ENCODE measurements at places on chromosomes 13 and 19.

DNA sequence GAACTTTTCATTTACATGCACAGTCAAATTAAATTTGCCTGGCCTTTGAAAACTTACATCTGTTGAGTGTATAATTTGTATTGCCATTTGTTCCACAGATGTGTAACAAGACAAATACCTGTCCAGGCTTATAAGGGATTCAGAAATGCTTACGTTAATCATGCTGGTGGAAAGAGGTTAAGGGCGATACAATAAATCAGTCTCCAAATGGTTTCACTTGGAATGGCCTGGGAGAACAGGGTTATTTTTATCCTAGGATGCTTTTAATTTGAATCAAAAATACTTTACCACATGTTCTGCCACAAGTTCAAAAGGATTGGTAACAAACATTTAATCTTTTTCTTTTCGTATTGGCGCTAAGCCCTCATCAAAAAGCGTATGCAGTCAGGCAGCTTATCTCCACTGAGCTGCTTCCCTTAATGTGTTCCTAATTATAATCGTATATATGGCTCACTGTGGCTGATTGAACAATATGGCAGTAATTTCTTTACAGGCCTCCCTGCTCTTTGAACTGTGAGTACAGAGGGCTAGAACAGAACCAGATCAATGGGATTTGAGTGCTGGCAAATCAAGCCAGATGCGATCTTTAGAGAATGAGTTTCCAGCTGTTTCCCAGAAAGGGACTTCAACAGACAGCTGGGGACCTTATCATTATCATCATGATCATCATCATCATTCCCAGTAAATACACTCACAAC, 425.7 kb downstream of the SPRY2 start:
- no peak for DNase-seq

GRCh38 chr19:40091205-40092129, 724 bp upstream of the ZNF780A start:
- DNase-seq = no peak

- no peak for DNase-seq
Measured at GRCh38 chr13:75494491-75494890, 12.5 kb upstream of the TBC1D4 start.

- no peak for DNase-seq
Measured at GRCh38 chr13:112893570-112894422, 75.2 kb upstream of the MCF2L start.

DNA sequence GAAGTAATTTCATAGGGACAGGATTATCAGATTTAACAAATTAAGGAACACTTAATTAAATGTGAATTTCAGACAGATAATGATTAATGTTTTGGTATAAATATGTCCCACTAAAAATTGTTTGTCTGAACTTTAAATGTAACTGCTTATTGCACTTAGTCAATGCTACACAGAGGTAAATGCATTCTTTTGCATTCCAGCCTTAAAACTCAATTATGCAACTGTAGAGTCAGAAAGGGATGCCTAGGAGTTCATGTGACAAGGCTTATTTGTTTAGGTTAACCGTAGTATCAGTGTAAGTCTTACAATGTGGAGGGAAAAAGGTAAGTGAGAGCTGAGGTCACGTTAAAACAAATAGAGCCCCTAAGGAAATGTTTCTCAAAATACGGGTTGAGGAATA, 347.2 kb upstream of the ARGLU1 start:
- DNase-seq = no peak

DNA sequence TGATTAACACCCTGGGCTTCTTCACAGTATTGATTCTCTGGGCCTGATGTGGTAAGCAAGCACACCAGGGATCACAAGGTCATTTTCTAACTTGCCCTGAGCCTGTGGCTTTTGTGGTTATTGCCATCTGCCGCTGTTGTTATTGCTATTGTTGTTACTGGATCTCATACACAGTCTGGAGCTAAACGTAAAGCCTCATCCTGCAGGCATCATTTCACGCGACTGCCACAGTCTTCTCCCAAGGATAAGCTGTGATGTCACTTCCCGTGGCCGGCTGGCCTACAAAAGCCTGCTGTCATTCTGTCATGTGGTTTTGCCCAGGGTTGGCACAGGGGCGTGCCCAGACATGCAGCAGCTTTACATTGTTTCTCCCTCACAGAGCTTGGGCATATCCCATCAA, 154.0 kb upstream of the GPR12 start:
- no peak for DNase-seq

- DNase-seq = no peak
Measured at GRCh38 chr19:27750391-27751043, 1462.4 kb downstream of the UQCRFS1 start.

GRCh38 chr19:49315111-49315510, 9.9 kb downstream of the SLC6A16 start:
- DNase-seq = no peak

- DNase-seq = no peak
Measured at GRCh38 chr19:10195199-10195519, 406 bp upstream of the DNMT1 start.

DNA sequence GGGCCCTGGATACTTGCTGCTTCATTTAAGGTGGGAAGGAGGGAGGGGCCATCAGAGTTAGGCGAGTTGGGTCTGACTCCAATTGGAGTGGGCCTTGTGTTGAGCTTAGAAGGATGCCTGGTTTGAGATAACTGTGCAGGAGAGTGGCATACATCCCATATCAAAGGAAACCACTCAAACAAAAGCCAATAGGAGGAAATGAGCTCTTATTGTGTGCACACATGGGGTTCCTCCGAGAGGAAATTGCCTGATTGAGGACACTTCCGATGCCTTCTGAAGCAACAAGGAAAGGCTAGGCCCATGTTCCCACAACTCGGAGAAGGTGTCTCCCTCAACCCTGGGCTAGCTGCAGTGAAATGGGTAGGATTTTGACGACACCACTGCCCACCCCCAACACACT, 19.6 kb downstream of the MBNL2 start:
- DNase-seq = no peak

GRCh38 chr13:23473221-23473620, 39.7 kb upstream of the SACS start:
- DNase-seq = no peak

DNA sequence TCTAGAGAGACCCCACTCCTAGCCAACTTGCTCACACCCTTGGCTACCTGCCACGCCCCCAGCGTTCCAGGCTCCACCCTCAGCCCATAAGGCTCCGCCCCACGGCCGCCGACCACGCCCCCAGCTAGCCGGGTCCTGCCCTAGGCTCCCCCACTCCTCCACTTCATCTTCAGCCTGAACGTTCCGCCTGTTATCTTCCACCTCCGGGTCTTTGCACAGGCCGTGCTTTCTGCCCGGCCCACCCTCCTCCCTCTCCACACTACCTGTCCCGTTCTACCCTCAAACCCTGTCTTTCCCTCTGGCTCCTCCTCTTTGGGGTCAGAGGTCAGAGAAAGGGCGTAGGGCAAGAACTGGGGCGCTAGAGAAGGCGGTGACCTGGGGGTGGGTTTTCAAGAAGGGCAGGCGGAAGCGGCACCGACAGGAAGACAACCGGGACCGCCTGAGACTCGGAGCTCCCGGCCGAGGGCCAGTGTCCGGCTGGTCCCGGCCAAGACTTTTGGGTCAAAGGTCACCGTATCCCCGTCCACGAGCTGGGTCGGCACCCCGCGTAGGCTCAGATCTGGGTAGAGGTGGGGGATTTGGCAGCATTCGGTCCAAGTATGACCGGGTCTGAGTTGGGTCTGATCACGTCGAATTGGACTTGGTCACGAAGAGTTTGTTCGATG, 2.2 kb downstream of the PDE4C start:
- DNase-seq = no peak

All from activated CD8-positive, alpha-beta memory T cell treated with anti-CD3 and anti-CD28 coated beads for 1 hour (primary cell).